ENCODE measurements at places on chromosomes 2 and 18.

DNA sequence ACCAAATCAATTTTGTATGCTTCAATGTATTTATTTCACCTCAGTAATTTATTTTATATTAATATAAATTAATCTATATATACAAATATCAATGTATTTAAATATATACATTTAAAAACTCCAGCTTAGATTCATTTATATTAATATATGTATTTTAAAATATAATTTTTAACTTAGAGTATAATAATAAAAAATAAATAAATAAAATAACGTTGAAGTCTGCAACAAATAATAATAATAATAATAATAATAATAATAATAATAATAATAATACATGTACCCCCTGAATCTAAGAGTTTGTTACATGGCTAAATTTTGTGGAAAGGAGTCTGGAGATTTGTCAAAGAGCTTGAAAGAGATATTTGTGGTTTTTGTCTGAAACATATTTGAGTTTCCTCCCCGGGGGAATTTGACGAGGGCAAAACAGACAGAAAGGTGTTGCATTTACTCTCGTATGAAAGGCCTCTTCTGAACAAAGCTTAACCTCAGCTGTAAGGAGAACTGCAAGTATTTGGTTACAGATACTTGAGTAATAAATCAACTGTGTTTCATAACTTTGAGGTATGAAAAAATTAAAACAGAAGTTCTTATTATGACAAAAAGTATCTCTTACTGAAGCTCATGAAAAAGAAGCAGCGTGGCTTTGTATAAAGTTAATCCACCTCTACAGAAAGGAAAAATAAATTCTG is 93.4 kb downstream of the CDH19 start:
- no peak for DNase-seq

- DNase-seq = no peak
Observed at GRCh38 chr2:137872577-137872976, 91.7 kb upstream of the HNMT start.

DNA sequence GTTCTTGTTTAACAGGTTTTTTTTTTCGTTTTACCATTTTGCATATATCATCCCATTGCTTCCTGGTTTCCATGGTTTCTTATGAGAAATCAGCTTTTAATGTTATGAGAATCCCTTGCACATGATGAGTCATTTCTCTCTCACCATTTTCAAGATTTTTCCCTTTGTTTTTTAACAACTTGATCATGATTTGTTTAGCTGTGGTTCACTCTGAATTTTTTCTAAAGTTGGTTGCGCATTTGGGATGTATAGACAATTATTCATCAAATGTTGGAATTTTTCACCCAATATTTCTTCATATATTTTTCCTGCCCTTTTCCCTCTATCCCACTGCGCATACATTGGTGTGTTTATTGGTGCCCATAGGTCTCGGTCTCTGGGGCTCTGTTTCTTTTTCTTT is 42.4 kb upstream of the BIN1 start:
- DNase-seq = no peak

GRCh38 chr2:104434318-104434792 is 419.6 kb upstream of the POU3F3 start:
- DNase-seq = peak; percentile 79

DNA sequence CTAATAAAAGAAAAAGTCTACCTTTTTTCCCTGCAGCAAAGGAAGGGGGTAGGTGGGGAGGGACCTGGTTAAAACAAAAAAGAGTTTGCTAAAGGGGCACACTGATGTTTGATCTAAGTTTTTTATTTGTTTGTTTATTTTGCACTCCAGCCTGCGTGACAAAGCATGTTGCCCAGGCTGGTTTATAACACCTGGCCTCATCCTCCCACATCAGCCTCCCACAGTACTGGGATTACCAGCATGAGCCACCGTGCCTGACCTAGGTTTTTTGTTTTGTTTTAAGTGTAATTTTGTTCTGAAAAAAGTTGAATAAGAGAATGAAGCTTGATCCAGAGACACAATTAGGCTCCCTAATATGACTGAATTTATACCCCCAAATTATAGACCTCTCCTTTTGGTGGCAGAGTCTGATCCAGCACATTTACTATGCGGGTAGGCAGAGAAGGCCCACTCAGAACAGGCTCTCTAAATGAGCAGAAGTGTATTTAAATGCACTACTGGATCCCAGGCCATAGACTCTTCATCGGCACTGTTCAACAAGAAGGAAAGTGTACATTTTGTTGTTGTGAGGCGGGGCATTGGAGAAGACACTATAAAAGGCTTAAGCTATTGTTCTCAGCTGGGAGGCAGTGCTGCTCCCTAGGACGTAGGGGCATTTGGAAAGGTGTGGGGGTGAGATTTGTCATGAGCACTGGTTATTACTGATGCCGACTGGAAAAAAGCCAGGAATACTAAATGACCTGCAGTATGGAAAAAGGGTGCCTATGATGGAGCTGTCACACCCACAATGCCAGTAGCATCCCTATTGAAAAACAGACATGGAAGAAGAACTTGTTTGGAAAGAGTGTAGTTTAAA is 32.4 kb downstream of the MRPS9 start:
- no peak for DNase-seq

DNA sequence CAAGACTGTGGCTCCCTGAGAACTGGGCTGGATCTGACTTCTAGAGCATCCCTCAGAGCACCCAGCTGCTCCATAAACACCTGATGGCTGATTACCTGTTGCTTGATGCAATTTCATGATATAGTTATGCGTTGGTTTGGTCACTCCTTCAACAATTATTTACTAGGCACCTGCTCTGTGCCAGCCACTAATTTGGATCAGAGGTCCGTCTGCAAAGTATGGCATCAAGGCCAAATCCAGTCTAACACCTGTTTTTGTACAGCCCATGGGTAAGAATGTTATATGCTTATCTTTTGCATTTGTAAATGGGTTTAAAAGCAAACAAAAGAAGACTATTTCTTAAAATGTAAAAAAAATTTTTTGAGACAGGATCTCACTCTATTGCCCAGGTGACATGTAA is 348.2 kb downstream of the ALK start:
- no peak for DNase-seq

GRCh38 chr2:102806250-102806837 is 44.5 kb downstream of the TMEM182 start:
- peak; percentile 74 for DNase-seq

DNA sequence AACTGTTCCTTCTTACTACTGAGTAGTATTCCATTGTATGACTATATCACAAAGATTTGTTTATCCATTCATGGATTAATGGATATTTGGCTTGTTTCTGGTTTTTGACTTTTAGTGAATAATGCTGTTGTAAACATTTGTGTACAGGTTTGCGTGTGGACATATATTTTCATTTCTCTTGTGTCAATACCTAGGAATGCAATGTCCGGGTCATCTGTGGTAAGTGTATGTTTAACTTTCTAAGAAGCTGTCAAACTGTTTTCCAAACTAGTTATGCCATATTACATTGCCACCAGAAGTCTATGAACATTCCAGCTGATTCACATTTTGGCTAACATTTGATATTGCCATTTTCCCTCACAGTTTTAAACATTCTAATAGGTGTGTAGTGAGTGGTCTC is 29.1 kb upstream of the SLC16A14 start:
- no peak for DNase-seq
